ENCODE measurements at places on chromosomes 1 and 21.
A peak's percentile ranks its signal among the peaks of the same experiment; 100 is the strongest.

DNA sequence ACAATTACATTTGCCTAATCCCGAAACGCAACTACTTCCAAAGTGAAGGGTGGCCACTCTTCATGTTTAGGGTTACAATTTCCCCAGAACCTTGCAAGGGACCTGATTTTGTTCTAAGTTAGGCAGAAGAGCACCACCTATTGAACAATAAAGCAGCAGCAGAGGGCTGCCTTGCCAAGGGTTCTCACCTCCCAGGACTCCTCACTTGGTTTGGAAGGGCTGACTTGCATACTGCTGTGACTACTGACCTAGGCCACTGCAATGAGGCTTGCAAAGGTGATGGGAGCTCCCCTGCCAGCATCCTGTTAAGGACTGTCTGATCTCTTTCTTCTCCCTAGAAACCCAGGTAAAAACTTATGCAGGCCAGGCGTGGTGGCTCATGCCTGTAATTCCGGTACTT, 14.2 kb downstream of the MTOR start:
- DNase-seq: no peak

DNA sequence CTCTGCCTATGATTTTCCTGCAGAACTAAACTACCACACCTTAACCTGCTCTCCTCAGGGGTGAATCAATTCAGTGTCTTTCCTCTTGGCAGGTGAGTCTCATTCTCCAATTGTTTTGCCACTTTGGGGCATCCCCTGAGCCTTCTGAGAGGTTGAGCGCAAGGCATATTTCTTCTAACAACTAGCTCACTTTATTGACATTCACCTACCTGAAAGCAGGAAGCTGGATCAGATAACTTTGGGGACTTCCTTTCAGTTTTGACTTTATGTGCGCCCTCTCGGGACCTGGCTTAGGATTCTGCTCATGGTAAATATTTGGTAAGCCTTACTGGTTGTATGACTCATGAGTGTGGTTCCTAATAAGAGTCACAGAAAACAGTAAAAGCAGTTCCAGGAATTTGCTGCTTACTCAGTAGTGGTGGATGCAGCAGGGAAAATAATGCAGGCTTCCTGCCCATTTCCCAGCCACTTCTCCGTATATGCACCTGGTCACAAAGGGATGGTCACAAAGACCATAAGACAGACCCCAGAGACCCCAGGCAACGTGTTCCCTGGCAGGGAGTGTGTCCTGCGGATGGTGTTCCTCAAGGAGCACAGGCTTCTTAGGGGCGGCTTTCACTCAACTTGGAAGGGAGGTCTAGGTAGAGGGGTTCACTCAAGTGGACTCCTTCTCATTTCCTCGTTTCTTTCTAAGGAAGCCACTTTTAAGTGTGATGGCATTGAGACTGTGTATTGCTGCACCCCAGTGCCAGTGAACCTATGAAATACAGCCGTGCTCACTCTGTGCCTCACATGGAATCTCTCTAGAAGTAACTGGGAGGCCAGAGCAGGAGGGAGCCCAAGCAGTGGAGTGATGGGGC, 22.0 kb upstream of the BATF3 start:
- DNase-seq: no peak

DNA sequence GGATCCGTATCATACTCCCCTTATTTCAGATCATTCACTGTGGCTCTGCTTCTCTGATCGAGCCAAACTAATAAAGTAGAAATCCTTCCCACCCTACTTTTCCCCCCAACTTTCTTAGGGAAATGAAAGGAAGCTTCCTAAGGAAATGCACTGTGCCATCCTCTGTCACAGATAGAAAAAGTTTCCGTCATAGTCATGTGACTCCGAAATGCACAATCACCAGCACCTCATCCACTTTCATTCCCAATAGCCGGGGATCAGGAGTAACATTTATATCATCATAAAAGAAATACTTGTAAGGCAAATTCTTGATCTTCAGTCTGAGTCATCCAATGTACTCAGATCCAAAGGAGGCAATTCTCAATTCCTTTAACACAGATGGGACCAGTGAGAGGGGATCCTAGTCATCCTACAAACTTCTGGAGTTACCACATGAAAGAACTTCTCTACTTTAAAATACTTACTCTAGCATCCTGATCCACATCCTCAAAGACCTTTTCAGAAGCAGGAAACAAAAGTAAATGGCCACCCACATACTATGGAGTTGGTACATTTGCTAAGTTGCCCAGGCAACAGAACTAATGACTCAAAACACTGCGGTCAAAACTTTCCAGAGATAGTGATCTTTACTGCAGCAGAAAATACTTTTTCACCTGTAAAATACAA, 97.8 kb upstream of the ZC3H11B start:
- no peak for DNase-seq

- peak; percentile 31 for DNase-seq
These were observed 266.2 kb downstream of the FOXD2 start for GRCh38 chr1:47703981-47704596.

DNA sequence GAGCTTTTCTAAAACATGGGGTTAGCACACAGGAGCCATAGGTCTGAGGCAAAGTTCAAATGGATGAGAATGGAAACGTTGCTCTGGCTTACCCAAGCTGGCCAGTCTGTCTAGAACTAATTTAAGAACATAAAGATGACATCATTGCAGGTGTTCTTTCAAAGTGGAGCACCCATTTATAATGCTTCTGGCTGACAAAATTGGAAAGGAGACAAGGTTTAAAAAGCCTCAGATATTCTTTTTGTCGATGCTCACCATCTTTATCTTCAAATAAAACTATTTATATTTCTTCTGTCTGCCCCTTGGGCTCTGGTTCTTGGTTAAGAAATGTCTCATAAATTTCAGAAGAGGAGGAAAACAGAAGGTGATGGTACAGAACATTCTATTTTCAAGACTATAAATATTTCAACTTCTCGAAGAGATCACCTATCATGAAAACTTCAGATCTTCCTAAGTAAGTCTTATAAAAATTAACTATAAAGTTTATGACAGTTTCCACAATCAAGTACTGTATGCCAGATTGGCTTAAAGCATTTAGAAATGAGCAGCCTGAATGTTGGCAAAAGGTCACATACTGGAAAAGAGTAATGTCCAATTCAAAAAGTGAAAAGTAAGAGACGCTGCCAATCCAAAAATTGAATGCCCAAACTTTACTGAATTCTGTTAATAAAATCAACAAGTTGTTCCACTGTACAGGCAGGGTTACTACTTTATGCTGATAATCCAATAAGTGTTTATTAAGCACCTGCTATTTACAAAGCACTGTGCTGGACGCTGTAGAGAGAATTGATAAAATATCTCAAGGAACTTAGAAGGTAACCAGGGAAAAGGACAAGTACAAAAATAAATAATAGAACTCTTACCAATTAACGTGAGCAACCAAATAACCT, 92.0 kb downstream of the ETS2 start:
- no peak for DNase-seq

DNA sequence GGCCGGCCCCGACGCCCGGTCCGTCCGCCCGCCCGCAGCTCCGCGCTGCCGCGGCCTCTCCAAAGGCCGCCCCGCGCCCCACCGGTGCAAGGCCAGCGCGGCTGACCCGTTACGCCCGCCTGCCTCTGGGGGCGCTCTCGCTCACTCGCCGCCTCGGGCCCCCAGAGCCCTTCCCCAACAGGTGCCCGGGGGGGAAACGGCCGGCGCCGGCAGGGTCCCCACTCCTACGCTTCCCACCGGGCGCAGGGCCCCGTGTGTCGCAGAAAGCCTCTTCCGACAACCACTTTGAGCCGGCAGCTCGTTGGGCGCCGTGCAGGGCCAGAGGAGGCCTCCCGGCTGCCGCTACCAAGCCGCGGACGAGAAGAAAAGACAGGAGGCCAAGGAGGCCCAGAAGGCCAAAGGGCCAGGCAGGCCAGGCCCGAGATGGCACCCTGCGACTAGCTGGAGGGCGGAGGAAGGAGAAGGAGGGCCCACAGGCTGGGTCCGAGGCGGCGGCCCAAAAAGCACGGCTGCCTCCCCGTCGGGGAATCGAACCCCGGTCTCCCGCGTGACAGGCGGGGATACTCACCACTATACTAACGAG, 64.9 kb upstream of the FCGR2A start:
- DNase-seq: peak; percentile 83

- peak; percentile 46 for DNase-seq
These were observed 5.2 kb downstream of the SOX13 start for GRCh38 chr1:204077979-204078696.

DNA sequence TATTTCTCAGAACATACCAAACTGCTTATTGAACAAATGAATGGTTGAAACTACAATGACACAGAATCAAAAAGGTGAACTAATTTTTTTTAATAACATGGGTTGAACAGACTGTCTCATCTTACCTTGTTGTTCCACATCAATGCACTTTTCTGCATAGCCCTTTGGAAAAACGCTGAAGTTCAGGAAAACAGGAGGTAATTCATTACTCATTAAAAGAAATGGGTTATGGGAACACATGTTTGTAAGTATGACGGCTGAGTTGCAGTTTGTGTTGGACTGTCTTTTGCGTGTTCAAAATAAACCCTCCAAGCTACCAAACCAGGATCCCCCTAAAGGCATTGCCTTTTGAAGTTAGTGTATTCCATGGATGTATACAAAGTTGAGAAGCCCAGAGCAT, 514.9 kb upstream of the PKN2 start:
- DNase-seq: no peak
